ENCODE measurements at places on chromosomes 12 and 14.

- no peak for DNase-seq
These were observed 19.3 kb downstream of the CCDC62 start for GRCh38 chr12:122793685-122794106.

DNA sequence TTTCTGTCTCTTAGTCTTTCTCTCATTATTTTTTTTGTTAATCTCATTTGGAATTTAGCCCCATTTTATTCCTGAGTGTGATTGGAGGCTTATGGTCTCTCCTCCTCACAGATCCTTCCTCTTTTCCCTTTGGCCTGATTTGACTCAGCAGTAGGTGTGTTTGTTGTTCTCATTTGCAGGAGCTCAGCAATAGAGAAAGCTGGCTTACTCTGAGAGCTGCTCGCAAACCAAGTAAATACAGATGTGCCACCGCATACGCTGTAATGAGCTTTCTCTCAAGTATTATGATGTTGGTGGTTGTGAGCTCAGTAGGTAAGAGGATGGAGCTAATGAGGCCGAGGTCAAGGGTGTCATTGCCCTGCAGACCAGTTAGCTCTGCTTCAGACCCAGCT lies 206.5 kb downstream of the ETV6 start:
- no peak for DNase-seq

- DNase-seq: no peak
These were observed 40.7 kb downstream of the LRRIQ1 start for GRCh38 chr12:85076688-85077430.

- DNase-seq: no peak
These were observed 184.2 kb upstream of the FOXN3 start for GRCh38 chr14:89600950-89601826.

DNA sequence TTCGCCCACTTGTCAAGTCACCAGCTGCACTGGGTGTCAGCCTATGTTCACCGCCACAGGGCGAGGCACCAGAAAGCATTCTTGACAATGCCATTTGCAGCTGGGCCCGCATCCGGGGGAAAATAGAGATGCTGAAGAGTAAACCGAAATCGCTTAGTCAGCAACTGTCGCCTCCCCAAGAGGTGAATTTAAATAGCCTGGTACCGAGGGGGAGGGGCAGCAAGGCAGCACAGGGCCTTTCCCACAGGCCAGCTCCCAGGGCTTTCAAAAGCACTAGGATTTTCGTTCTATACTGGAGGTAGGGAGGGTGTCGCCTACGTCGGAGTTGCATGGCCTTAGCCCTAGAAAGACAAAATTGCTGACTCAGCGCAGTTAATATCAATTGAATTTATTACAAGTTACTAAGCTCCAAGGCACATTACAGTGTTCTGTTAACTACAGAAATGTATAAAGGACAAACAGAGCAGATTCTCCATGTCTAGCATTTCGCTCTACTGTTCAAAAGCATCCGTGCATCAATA lies 4.3 kb downstream of the IRF2BPL start:
- no peak for DNase-seq

DNA sequence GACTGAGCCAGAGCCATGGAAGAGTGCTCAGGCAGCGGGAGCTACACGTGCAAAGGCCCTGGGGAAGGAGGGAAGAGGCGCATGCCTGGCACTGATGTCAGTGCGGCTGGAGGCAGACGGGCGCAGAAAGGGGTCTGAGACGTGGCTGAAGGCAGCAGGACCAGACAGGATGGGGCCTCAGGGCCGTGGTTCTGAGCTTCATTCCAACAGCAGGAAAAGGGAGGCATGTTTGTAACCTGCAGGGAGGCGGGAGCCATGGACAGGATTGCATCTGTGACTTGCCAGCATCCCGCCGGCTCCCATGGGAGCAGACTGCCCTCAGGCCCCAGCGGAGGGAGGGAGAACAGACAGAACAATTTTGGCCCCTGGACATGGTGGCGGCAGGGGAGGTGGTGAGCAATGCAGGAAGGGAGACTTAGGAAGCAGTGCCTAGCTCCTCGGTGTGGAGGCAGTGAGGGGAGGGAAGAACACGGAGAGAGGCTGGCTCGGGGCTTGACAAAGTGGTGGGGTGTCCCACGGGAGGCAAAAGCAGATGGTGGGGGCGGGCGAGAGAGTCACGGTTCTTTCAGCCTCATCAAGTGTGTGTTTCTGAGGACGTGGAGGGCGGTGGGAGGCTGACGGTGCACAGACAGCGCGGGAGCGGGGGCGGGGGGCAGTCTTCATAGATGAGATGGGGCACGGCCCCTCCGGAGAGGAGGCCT lies 33.3 kb upstream of the INF2 start:
- no peak for DNase-seq

- DNase-seq: no peak
These were observed 68.6 kb downstream of the ACSS3 start for GRCh38 chr12:81146228-81147225.

- peak; percentile 19 for DNase-seq
These were observed 83.2 kb upstream of the HMGA2 start for GRCh38 chr12:65740873-65741600.

DNA sequence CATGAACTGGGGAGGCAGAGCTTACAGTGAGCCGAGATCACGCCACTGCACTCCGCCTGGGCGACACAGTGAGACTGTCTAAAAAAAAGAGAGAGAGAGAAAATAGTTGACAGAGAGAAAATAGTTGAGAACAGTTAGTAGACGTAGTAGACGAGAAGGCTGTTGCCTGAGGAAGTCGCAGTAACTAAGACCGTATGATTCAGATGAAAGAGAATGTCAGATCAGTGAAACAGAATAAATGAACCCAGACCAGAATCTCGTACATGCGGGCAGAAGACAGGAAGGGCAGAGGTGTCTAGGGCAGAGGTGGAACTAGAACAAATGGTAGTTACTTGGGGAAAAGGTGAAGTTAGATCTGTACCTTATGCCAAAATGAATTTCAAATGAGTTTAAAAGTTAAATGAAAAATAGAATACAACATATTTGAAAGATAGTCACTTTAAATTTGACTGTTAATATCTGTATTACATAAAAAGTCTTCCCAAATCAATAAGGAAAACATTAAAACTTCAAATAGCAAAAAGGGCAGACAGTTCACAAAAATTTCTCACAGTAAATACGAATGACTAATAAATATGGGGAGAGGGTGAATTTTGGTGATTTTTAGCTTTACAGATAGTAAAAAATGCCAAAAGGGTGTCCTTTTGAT lies 17.7 kb downstream of the MDM2 start:
- no peak for DNase-seq

GRCh38 chr14:37566811-37567371 lies 28.2 kb downstream of the FOXA1 start:
- no peak for DNase-seq

- DNase-seq: no peak
These were observed 224.1 kb upstream of the EGLN3 start for GRCh38 chr14:34174973-34175372.

DNA sequence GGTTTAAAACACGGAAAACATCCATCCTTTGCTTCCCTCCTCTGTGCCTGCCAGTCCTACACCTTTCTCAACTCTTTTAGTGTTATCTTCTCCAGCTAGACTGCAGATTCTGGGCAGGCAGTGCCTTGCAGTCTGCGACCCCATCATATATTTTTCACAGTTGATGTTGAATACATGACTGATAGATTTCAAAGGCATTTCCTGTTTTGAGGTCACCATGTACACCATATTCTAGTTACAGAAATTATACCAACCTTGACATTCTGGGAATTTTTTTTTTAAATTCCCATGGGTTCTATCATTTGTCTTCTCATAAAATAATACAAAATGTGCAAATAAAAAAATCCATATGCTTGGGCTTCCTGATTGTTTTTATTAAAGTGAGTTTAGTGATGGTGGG lies 16.6 kb downstream of the SOCS2 start:
- DNase-seq: no peak

DNA sequence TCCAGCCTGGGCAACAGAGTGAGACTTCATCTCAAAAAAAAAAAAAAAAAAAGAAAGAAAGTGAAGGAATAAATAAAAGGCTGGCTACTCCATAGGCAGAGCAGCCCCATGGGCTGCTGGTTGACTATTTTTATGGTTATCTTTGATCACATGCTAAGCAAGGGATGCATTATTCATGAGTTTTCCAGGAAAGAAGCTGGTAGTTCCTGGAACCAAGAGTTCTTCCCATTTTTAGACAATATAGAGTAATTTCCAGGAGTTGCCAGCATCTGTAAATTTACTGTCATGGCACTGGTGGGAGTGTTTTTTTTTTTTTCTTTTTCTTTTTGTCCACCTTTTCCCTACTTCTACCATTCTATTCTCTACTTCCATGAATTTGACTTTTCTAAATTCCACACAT lies 24.2 kb downstream of the FGD4 start:
- DNase-seq: no peak

DNA sequence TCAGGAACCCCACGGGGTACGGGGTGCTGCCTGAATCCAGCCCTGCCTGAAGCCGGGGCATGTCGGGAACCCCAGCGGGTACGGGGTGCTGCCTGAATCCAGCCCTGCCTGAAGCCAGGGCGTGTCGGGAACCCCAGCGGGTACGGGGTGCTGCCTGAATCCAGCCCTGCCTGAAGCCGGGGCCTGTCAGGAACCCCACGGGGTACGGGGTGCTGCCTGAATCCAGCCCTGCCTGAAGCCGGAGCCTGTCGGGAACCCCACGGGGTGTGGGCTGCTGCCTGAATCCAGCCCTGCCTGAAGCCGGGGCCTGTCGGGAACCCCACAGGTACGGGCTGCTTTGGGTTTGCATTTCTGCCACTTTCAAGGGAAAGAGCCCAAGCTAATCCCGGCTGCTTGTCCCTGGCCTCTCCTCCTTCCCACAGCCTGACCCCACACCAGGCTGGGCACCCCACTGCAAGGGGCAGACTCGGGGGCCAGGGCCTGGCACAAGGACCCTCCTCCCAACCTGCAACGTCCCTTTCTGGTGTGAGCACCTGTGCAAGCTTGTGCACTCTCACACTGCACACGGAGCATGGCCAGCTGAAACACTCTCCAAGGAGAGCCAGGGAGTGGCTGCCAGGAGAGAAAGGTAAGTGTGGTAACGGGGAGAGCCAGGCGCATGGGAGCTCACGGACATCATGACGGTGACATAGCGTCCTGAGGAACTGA lies 5.6 kb upstream of the FBRSL1 start:
- DNase-seq: no peak

- no peak for DNase-seq
These were observed 158.0 kb downstream of the EPS8 start for GRCh38 chr12:15631007-15631715.

- peak; percentile 25 for DNase-seq
These were observed at the start of gene VASH1 for GRCh38 chr14:76761136-76761959. Gene VASH1 (plus strand): TSS chr14:76761468. CDS start chr14:76762822, 1,354 bp downstream.

- no peak for DNase-seq
These were observed 50.0 kb downstream of the GPHB5 start for GRCh38 chr14:63268771-63269170.

DNA sequence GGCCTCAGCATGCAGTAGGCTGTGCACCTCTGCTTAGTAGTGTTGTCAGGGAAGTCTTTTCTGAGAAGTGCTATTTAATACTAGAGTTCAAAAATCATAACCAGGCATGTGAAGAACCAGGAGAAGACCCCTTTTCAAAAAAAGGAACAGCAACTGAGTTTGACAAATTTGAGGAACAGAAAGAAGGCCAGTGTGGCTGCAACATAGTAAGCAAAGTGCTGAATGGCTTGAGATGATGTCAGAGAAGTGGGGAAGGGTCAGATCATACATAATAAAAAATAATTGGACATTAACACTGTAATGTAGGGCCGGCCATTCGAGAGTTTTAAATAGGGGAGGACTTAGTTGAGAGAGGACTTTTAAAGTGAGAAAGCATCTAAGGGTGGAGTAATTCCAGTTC lies 11.1 kb upstream of the CNTN1 start:
- DNase-seq: no peak

DNA sequence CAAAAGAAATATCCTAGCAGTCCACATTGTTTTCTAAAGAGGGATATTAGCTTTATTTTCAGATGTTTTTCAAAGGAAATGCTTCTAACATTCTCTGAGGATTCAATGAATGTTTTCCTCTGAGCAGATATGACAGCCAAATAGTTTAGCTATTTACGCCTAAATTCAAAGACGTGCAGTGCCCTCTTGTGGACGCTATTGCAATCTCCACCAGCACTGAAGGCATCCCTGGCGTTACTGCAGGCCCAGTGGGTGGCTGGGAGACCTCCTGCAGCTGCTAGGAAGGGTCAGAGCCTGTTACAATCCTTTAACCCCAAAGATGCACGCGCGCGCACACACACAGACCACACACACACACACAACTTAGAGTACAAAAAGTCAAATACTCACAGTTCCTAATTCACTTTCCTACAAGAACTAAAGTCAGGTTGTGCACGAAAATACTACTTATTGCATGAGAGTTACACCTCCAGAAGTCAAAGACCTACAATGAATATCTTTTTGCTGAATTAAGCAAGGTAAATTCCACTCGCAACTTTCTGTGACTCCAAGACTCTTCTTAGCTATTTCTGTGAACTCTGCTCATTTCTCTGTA lies 589.3 kb upstream of the TMEM132C start:
- no peak for DNase-seq

- DNase-seq: no peak
These were observed 24.0 kb downstream of the PLD4 start for GRCh38 chr14:104948736-104949031.

Measured in activated CD8-positive, alpha-beta memory T cell treated with anti-CD3 and anti-CD28 coated beads for 1 hour (primary cell).